ENCODE measurements at places on chromosomes 3 and 15.

- DNase-seq, result no peak
Measured at GRCh38 chr15:45087513-45087912, 26.5 kb downstream of the DUOX2 start.

DNA sequence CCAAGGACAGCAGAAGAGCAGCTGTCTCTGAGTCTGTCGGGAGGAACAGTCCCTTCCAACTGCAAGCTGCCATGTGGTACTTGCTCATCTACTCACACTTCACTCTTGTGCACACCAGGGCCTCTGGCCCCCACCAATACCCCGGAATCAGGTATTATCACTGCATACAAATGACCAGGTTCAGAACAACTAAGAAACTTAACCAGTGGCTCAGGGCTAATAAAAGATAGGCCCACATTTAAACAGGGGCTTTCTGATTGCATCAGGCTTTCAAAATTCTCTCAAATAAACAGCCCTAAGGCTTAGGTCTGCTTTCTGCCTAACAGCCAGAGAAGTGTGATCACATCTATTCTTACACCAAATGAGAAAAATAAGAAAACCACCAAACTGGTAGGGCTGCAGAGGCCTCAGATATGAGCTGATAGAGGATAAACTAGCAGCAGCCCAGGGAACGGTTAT lies 20.7 kb downstream of the CCDC12 start:
- DNase-seq, result no peak

DNA sequence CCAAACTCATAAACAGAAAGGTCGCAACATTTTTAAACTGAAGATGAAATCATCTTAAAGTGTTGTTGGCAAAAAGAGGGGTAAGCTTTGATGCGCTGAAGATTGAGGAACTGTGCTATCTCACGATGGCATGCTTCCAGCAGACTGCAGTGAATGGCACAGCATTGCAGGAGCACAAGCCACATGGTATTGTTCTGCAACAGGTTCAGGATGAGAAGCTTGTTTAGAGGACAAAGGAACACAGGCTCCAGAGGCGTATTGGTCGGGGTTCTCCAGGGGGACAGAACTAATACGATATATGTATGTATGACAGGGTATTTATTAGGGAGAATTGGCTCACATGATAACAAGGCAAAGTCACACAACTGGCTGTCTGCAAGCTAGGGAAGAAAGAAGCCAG lies 13.8 kb upstream of the PLD1 start:
- DNase-seq, result no peak

DNA sequence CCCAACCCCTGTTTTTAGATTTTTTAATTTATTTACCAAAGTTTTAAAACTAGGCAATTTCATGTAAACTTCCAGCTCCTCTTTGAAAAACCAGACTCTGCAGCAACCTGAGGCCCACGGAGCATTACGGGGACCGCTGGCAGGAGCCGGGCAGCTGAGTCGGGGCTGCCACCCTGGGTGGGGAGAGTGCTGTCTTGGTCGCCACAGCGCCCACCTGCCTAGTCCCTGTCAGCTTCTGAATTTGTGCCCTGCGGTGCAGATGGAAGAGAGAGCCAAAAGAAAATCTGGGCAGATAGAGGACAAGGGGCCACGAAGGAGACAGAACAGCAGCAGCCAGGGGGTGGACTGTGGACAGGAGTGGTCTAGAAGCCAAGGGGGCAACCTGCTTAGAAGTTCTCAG lies 34.6 kb downstream of the PXYLP1 start:
- DNase-seq, result no peak

GRCh38 chr15:36818260-36818659 lies 238.8 kb downstream of the CDIN1 start:
- DNase-seq, result no peak

GRCh38 chr3:87082796-87083440 lies 92.0 kb upstream of the VGLL3 start:
- DNase-seq, result no peak

GRCh38 chr15:85607141-85607806 lies 187.5 kb downstream of the KLHL25 start:
- no peak for DNase-seq

- no peak for DNase-seq
Measured at GRCh38 chr3:11072631-11073030, 80.1 kb downstream of the SLC6A1 start.

- DNase-seq, result no peak
Measured at GRCh38 chr3:46667657-46668056, 25.8 kb downstream of the ALS2CL start.

- DNase-seq, result peak; percentile 18
Measured at GRCh38 chr3:9915254-9916141, 1.4 kb upstream of the IL17RC start.

GRCh38 chr15:33378866-33379480 lies 68.2 kb downstream of the RYR3 start:
- DNase-seq, result no peak

DNA sequence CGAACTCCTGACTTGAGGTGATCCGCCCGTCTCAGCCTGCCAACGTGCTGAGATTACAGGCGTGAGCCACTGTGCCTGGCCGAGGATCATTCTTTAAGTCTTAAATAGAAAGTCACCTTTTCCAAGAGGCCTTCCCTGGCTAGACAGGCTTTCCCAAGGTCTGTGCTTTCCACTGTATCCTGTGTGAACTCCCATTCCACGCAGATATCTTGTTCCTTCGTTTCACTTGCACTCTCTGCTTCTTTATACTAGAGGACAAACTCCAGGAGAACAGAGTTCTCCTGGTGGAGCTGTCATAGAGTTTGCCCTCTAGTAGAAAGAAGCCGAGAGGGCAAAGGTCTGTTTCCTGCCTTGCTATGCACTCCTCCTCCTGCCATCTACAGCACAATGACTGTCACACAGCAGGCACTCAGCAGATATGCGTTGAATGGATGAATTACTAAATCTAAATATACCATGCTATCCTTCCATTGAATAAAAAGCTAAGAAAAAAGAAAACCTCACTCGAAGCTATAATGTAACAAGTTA lies 211.2 kb downstream of the FOXP1 start:
- no peak for DNase-seq

GRCh38 chr3:61793521-61793920 lies 232.2 kb downstream of the PTPRG start:
- no peak for DNase-seq

DNA sequence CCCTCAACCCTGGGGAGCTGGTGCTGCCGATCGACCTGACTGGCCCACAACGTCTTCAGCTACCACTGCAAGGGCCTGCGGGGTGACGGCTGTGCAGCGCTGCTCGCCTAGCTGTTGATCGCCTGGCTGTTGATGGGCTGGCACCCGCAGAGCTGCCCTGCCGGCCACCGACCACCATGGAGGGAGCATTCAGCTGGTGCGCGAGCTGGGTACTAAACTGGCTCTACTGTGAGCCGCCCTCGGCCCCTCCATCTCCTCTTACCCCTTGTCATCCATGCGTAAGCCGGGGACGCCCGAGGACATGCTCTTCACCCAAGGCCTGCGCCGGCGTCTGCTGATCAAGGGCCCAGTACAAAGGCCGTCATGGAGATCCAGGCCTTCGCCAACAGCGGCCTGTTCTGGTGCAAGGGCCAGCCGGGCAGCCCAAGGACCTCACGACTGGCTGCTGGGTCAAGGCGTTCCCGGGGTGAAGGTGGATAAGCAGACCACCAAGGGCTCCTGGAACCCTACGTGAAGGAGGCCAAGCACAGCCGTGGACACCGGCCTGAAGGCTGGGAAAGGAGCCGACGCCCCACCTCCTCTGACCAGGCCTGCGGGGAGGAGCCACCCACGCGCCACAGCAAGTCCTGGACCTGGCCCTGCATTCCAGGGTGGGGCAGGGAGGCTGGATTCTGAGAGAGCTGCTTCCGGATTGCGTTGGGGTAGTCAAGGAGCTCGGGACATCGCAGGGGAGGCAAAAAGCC lies 46.9 kb downstream of the SFMBT1 start:
- no peak for DNase-seq

- DNase-seq, result no peak
Measured at GRCh38 chr3:98991393-98991792, 89.9 kb upstream of the DCBLD2 start.

- DNase-seq, result no peak
Measured at GRCh38 chr15:40103864-40104271, 4.8 kb downstream of the BMF start.

- DNase-seq, result no peak
Measured at GRCh38 chr3:11716573-11717290, 73.0 kb upstream of the VGLL4 start.

- DNase-seq, result no peak
Measured at GRCh38 chr15:92928225-92928750, 28.2 kb downstream of the CHD2 start.

- DNase-seq, result no peak
Measured at GRCh38 chr3:17120115-17120514, 235.4 kb downstream of the PLCL2 start.

- no peak for DNase-seq
Measured at GRCh38 chr3:138867996-138868395, 33.3 kb upstream of the PIK3CB start.

DNA sequence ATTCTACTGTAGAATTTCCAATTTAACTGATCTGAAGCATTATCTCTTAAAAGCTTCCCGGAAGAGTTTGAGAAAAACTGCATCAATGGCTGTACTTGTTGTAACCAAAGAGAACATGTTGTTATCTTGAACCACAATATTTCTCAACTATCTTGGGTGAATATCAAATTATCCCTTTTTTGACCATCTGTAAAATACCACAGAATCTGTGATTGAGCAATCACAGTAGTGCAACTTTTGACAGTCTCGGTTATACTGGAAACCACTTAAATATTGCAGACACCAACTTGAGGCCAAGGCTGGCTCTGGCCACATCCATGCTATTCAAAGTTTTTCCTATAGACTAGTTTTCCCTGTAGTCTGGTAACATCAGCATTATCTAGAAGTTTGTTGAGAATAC lies 842.8 kb upstream of the EPHA6 start:
- no peak for DNase-seq

DNA sequence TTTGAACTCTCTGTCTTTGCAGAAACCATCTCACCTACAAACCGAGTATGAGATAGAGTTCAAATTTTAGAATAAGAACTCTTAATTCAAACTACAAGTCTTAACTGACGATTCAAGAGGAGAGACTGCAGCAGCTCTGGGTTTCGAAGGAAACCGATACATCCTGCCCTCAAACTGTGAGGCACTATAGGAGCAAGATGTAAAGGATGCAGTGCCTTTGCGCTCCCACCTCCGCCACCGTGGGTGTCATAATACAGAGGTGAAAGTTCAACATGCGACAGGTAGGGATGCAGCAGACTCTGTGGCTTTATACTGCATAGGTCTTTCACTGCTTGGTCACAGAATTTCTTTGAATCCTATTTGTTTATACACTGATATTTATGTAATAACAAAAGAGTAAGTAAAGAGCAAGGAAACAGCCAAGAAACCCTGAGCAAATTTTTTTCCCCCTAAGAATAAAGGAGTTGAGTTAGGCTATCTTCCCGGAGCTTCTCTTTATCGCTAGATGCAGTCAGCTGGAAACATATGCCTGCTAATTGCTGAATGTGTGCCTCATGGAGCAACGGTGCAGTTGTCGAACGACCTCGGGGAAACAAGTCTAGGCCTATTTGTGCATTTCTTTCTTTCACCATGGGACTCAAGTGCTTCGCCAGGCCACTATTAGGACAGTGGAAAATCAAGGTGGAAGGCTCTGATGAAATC lies 1097.6 kb upstream of the CFAP20DC start:
- no peak for DNase-seq

DNA sequence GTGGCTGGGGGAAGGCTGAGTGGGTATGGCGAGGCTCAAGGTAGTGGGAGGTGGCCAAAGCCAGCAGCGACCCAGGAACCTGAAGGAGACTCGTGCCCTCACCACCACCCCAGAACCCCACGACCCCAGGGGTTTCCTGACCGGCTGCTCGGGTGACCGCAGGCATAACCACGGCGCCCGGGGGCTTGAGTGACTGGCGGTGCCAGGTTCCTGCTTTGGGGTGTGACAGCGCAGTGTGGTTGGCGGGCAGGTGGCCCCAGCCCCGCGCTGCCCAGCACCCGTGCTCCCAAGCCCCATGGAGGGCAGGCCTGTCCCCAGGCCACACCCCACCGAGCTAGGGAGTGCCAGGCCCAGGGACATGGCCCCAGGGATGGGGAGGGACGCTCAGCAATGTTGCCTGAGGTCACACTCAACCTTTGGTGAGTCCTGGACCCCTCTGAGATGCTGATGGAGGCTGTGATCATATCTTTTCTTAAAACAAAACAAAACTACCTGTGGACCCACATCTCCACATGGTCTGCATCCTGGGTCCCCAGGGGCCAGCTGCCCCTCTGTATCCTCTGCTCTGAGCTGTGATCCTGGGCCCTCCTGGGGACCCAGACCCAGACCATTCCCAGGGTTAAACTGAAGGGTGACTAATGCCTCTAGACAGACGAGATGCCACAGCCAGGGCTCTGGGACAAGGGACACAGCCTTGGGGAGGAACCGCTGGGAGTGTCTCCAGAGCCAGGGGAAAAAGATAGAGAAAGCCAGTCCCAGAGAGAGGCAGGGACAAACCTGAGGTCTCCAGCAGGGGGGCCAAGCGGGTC lies 13.0 kb downstream of the DNAJB8 start:
- no peak for DNase-seq

DNA sequence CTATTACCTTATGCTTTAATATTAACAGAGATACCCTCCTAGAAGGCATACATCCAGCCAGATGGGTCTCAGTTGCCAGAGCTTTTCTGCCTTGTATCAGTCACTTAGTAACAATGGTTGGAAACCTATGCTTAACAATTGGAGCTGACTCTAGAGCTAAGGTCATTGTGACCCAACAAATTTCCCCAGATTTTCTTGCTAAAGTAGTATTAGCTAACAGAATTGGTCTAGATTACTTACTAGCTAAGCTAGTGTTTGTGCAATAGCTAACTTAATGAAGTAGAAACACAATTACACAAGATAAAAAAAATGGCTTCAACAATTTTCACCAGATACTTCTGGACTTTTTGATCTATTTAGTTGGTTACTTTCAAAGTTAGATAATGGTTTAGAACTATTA lies 236.9 kb downstream of the NSUN3 start:
- no peak for DNase-seq

DNA sequence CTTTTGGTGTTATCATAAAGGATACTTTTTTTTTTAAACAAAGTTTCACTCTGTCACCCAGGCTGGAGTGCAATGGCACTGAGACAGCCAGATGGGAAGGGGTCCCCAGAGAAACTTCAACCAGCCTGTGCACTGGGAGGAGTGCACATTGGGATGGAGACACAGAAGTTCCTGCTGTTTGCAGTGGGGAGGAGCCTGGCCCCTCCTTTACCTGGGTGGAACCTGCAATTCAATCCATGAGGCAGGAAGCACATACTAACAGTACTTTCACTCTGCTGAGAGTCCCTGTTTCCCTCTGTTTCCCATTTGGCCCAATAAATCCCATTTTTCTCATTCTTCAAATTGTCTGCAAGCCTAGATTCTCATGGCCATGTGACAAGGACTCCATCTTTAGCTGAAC lies 42.3 kb upstream of the LHFPL4 start:
- DNase-seq, result no peak

DNA sequence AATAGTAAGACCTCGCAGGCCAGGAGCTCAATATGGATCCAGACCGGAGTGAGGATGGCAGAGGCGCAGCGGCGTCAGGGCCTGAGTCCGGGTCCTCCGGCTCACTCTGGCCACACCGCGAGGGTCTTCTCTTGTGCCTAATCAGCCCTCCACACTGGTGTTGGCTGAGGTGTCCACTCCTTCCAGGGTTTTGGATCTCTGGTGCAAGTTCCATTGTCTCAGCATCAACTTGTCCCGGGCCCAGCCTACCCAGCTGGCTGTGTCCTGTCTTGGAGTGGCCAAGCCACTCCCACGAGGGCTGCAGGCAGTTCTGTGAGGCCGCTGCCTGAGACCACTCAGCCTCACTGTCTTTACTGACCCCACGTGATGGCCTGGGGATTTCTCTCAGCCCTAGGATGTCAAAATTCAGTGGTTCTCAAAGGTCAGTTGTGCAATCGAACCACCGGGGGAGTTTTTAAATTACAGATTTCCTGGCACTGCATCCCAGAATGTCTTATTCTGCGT lies 12.6 kb upstream of the GOLGA6L7 start:
- no peak for DNase-seq

- DNase-seq, result no peak
Measured at GRCh38 chr3:195097331-195098255, 173.4 kb downstream of the XXYLT1 start.

Measured in activated gamma-delta T cell (primary cell).